ENCODE measurements at places on chromosomes 2 and 18.

- DNase-seq: no peak
Observed at GRCh38 chr2:109372614-109373013, 241.2 kb downstream of the SEPTIN10 start.

DNA sequence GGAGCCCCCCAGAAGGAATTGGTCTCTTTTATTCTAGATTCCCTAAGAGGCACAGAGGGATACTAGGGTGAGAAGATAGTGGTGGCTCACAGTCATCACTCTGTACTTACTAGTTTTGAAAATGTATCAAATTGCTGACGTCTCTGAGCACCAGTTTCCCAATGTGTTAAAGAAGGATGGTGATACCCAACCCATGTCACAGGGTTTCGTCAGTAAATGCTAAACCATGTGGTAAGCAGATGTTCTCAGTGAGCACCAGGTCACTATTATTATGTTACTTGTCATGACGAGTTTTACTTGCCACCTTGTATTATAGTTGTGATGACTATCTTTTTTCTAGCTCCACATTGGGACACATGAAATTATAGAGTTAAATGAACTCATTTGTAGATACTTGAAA is 54.7 kb downstream of the NEDD4L start:
- DNase-seq: no peak

DNA sequence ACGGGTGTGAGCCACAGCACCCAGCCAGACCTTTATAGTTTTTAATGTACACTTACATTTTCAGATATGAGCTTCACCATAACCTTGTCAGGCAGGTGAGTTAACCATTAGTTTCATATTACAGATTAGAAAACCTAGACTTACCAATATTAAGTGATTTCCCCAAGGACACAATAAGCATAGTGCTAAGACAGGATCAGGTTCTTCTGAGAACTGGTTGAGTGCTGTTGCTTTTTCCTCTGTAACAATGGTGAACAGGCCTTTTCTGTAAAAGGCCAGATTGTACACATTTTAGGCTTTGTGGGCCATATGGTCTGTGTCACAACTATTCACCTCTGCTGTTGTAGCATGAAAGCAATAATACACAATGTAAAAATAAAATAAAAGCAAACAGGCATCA is 332.0 kb downstream of the PIK3C3 start:
- no peak for DNase-seq

DNA sequence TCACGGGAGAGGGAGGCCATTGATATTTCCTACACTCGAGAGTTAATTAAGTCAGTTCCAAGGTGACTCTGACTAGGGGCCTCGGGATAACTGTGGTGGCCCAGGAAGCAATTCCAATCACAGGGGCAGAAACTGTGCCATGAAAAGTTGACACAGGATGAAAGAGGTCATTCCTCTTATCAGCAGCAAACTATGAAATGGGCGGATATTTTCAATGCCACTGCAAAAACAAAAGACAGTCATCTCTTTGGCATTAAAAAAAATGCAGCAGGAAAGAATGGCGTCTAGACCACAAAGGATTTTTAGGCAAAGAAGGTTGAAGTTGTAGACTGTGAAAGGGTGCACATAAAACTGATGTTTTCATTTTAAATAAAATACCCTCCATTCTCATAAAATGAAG is 50.0 kb downstream of the TGIF1 start:
- DNase-seq: no peak
